ENCODE measurements at places on chromosomes 13 and 19.

DNA sequence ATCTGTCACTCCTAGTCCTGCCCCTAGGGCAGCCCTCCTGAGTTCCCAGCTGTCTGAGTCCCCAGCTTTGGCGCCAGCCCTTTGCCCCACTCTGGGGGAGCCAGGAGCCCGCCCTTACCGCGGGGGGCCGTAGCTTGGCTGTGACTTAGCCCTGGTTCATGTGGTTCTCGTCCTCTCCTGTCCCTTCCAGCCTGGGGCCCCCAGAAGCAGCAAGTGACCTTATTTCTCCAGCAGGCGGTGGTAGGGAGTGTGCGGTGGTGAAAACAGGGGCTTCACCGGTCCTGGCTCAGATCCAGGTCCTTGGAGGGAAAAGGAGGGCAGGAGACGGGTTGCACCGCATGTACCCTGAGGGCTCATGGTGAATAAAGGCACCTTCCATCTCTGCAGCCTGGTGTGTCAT is 7.9 kb downstream of the GIPC3 start:
- no peak for DNase-seq

GRCh38 chr19:57016076-57016475 is 103.7 kb upstream of the USP29 start:
- no peak for DNase-seq

DNA sequence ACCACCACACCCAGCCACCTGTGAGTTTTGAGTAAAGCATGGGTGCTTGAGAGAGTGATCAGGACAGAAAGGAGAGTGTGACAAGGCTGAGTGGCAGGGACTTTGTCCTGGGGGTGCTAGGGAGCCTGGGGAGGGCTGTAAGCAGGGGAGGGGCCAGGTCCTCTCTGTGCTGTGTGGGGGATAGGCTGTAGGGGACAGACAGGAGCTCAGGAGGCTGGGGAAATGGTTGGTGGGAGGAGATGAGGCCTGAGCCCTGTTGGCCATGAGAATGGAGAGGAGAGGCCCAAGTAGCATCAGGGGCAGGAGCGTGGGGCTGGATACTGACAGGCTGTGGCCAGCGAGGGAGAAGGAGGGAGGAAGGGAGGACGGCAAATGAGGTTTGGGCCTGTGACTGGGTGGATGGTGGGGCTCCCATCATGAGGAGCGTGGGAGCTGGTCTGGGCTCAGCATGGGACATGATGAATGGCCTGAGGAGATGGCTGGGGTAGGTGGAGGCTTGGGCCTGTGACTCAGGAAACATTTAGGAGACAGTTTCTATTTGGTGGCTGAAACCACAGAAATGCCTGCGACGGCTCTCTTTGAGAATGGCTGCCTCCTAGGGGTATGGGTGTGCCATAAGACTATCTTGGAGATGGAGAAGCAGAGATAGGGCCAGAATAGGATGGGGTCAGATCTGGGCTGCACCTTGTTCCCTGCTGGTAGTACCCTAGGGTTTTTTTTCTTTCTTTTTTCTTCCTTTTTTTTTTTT is 25.0 kb downstream of the GRIN2D start:
- no peak for DNase-seq

DNA sequence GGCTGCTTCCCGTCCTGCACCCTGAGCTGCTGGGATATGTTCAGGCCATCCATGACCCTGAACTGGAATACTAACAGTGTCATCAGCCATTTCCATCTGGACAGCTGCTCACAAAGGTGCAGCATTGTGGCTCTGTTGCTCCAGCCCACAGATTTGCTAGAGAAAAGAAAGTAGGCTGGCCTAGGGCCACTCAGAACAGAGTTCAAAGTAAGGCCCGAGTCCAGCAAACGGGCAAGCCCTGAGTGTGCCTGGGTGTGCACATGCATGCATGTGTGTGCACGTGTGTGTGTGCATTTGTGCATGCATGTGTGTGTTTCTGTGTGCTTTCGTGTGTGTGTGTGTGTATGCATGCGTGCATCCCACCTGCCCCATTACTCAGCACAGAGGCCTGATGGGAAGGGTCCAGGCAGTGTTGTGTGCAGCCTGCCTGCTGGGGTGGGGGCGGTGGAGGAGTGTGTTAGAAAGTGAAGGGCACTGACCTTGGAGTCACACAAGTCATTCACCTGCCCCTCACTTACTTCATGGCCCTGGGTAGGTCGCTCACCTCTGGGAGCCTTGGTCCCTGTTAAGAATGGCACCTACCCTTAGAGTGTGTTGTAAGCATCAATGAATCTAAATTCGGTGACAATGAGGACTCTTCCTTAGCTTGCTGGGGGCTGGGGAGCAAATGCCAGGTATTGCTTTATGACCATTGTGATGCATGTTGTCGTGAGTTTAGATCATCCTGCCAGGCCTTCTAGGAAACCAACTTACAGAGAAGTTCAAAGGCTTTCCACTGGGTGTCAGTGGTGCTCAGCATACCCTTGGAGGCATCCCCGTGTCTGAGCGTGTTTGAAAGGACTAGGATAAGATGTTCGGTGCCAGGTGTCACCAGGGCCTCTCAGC is 53.2 kb downstream of the GPR12 start:
- DNase-seq: peak; percentile 72

- DNase-seq: peak; percentile 64
Observed at GRCh38 chr19:44552324-44552723, 22.8 kb upstream of the CEACAM20 start.

DNA sequence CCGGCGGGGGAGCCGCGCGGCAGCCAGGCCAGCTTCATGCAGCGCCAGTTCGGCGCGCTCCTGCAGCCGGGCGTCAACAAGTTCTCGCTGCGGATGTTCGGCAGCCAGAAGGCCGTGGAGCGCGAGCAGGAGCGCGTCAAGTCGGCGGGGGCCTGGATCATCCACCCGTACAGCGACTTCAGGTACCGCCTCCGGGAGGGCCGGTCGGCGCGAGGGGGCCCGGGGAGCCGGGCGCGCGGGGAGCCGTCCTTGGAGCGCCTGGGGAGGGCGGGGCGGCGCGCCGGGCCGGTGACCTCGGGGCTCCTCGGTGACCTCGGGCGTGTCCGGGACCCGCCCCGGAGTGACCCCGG is 690 bp downstream of the HCN2 start:
- peak; percentile 50 for DNase-seq

DNA sequence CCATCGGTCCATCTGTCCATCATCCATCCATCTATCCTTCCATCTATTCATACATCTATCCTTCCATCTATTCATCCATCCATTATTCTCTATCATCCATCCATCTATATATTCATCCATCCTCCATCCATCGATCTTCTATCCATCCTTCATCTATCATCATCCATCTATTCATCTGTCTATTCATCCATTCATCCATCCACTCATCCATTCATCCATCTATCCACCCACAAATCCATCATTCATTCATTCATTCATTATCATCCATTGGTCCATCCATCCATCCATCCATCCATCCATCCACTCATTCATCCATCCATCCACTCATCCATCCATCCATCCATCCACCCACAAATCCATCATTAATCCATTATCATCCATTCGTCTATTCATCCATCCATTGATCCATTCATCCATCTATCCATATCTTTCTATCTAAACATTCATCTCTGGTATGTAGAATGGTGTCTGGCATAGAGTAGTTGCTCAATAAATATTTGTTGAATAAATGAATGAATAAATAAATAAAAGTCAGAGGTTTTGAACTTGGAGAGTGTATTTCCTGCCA is 36.6 kb downstream of the ZNF536 start:
- no peak for DNase-seq

- DNase-seq: no peak
Observed at GRCh38 chr19:14889994-14890642, 4.2 kb upstream of the OR7A17 start.

GRCh38 chr13:106466691-106467426 is 68.6 kb downstream of the EFNB2 start:
- DNase-seq: no peak

DNA sequence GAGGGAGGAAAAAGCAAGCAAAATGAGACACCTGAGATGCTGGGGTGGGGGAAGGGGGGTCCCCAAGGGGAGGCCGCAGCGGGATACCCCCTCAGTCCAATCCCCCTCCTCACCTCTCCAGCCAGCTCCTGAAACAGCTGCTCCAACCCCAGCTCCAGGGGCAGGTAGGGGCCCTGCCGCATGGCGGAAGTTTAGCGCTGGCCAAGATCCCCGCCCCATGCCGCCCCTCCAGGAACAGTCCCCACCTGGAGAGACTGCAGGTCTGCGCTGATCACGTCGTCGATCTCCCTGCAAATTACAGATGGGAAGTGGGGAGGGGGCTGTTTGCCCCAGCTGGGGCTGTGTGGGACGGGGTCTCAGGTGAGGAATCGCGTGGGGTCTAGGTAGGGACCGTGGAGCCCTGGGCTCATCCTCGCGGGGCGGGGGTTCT is 9.0 kb downstream of the CAPN12 start:
- DNase-seq: no peak

DNA sequence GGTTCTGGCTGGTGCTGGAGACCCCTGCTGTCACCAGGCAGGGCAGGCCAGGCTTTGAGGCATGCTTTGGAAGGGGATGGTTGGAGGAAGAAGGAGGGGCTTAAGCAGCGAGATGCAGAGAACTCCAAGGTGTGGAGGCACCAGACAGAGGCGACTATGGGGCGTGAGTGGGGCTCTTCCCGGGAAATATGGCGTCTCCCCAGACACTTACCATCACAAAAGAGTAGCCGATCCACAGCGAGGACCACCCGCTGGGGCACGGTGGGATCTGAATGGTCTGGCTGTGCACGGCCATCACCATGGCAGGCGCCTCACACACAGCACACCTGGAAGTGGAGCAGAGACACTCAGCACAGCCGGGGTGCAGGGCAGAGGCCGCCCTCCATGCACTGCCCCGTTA is 151.9 kb downstream of the COL4A1 start:
- DNase-seq: no peak

- DNase-seq: no peak
Observed at GRCh38 chr13:39486758-39487157, 116.2 kb downstream of the LHFPL6 start.

DNA sequence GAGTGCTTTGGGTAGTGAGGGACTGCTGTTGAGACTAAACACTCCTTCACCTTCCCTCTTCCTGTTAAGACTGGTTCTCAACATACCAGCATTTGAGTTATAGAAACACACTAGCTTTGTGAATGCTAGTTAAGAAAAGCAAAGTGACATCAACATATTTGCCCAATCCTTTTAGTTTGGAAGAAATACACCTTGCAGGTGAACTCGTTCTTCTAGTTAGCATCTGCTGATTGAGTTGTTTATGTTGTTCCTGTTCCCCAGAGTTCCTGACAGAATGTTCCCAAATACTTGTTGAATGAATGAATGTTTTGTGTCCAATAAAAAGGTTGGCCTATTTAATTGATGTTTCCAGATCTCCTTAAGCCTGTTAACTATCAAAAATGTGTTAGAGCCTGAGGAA is 7.1 kb downstream of the LMO7 start:
- DNase-seq: no peak

- DNase-seq: peak; percentile 95
Observed at GRCh38 chr19:13861714-13862531, 15.0 kb upstream of the NANOS3 start.

DNA sequence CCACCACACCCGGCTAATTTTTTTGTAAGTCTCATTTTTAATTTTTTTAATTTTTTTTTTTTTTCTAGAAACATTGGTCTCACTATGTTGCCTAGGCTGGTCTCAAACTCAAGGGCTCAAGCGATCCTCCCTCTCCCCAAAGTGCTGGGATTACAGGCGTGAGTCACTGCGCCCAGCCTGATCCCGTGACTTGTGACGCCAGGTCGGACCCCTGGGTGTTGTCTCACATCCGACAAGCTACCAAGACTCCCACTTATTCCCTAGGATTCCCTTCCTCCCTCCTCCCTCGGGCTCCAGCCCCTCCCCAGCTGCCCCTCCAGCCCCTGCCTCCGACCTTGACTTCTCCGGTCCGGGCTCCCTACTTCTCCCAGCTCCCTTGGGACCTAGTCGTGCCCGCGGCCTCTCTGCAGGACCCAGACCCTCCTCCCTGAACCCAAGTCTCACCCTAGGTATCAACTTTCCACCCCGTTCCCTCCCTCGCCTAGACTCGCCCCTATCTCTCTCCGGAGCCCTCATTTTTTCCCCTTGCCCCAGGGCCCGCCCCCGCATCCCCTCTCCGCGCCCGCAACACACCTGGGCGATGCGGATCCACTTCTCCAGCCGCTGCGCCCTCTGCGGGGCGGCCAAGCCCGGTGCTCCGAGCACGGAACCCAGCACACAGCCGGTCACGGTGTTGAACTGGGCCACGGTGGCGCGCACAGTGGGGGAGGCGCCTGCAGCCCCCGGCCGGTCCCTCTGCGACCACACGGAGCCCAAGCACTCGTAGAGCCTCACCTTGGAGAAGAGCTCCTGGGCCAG is 13.1 kb downstream of the RGL3 start:
- peak; percentile 47 for DNase-seq

DNA sequence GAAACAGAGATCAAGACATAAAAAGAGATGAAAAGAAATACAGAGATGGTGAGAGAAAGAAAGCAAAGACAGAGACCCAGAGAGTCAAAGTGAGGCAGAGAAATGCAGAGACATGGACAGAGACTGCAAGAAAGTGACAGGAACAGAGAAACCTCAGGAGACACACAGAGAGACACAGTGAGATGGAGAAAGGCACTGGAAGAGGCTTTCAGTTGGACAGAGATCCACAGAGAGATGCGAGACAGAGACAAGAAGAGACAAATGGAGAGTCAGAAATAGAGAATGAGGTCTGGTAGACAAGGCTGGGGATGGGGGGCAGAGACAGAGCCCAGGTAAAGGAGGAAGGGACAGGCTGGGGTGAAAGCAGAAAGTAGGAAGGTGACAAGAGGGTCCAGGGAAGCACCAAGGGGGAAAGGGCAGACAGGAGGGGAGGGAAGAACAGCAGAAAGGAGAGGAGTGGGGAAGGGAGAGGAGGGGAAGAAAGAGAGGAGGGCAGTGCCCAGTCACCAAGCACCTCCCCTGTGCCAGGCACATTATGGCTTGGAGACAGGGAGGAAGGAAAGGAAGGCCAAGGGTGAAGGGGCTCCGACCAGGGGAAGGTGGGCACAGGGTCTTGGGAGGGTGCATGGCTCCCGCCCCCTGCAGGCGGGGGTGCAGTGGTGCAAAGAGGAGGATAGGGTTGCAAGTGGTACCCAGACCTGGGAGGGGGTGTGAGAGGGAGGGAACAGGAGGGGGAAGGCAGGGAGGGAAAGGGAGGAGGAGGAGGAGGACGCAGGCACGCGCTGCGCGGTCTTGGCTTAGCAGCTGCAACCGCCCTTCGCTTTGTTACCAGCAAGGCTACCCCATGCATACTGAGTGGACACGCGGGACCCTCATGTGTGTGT is 38.4 kb downstream of the DEDD2 start:
- DNase-seq: peak; percentile 28

DNA sequence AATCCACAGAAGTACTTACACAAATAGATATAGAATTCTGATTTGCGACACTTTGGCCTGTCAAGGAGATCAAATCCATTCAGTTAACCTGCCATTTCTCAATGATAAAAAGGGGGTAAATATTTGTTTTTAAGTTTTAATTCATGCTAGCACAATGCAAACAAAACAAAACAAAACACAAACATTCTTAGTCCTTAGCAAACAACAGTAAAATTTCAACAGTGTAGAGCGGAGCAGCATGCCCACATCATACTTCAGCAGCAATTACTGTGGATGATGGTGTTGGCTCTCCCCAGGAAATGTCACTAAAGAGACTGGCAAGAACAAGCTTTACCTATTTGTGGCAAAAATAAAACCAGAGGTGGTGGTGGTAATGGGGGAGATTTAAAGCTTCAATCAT is 625.2 kb upstream of the PCDH20 start:
- DNase-seq: no peak
